ENCODE measurements at places on chromosomes 1 and 21.

DNA sequence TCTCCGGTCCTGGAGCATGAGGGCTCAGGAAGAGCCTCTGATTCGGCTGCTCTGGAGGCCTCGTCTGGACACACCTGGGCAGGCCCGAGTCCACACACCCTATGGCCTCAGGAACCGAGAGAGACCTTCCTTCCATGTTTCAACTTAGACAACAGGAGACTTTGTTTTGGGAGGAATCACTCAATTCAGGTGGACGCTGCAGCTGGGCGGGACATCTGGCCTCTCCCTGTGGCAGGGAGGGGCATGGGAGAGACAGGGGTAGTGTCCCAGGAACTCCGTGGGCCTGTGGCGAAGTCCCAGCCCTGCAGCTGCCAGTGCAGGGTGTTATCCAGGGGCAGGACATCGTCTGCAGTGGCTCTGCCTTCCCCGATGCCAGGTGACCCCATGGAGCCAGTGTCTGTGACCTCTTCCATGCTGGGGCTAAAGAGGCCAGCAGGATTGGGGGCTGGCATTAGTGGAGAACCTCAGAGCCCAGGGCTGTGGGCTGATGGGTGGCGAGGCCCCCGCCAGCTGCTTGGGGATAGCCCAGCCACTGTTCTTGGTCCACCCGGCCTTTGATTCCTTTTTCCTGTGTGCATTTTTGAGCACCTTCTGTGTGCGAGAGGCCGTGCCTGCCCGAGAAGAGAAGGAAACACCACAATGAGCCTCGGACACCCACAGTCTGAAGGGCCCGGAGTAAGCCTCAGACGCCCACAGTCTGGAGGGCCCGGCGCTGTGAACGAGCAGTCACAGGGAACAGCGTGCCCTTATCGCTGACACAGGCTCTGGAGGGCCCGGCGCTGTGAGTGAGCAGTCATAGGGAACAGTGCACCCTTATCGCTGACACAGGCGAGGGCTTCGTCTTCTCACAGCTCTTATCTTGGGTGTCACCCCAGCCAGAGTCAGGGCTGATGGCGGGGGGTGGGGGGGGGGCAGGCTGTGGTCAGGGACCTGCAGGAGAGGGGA is 6.2 kb downstream of the COL18A1 start:
- DNase-seq, result no peak

DNA sequence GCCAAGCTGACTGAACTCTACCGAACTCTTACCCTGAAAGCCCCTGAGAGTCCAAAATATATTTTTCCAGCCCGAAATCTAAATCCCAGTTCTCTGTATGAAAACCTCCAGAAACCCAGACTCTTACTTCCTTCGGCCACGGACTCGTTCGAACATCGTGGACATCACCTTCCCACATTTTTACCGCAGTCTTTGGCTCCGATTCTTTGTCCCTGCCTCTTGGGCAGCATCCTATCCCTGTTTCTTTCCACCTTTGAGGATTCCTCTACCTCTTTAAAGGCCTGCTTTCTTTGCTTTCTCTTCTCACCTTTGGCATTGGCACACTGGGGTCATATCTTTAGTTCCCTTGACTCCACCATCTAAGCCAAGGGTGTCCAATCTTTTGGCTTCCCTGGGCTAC is 932 bp upstream of the USP24 start:
- DNase-seq, result no peak

DNA sequence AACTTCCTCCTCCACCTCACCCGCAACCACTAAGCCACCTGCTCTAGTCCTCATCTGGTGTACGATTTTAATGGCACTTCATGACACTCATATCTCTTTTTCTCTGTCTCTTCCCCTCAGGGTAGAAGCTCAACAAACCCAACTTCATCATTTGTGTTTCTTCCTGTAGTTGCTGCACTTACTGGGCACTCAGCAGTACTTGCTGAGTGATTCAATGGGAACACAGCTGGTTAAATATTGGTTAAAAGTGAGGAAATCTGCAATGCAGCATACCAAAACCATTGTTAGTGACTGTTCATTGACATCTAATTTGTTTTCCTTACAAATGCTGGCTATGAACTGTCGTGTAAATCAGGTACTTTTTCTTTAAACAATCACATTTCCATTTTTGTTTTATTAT is 541.1 kb upstream of the PRMT6 start:
- DNase-seq, result no peak

- no peak for DNase-seq
These were observed 382.3 kb upstream of the ZRANB2 start for GRCh38 chr1:71463144-71463543.

DNA sequence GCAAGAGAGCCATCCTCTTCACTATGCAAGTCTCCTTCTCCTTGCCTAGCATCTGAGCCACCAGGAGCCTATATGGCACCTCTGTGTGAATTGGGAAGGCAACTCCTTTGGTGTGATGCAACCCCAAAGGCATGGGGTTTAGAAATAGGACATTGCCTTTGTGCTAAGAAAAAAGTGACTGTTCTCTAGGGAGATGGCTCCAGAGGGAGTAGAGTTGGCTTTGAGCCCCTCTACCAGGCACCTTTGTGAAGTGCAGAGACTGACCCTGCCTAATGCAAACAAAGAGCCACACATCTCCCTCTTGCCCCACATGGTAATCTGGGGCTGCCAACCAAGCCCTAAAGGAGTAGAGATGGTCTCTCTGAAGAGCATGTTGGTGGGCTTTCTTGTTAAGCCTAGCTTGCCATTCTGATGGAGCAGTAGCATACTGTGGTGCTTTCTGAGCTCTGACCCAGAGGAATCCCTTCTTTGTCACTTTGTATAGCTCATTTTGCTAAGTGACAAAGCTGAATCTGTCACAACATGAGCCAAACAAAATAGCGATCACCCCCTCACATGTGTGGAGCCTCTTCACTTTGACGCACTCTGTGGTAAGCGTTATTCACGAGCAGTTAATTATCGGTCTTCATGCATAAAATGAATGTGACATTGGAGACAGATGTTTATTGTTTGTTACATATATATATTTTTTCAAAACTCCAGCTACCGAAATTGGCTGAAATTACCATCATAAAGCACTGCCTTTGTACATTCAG is 74.4 kb downstream of the RWDD3 start:
- no peak for DNase-seq

DNA sequence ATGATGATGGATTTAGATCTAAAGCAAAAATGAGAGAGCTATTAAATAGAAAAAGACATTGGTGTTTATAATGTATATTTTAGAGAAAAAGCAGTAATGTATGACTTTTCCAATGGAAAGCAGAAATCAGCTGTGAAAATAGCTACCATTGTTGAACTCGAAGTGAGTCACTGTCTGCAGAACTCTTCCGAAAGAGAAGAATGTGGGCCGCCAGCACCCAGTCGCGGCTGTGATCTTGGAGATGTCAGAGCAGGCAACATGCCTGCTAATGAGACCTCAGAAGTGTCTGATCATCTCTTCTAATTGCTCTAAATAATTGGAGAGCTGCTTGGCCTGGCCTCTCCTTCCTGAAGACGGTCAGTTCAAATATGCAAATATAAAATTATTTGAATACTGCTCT is 333.6 kb upstream of the RUNX1 start:
- no peak for DNase-seq

DNA sequence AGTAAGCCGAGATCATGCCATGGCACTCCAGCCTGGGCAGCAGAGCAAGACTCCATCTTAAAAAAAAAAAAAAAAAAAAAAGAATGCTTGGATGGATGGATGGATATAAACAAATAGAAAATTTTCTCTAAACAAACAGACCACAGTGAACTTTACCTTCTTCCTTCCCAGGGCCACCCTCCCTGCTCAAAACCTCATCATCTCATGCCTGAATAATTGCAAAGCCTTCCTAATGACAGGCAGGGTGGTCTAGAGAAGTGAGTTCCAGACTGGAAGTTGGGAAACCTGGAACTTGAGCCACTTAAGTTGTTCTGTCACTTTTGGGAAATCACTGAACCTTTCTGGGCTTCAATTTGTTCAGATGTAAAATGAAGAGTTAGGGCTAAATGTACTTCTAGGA is 17.6 kb downstream of the ATP2B4 start:
- DNase-seq, result no peak

DNA sequence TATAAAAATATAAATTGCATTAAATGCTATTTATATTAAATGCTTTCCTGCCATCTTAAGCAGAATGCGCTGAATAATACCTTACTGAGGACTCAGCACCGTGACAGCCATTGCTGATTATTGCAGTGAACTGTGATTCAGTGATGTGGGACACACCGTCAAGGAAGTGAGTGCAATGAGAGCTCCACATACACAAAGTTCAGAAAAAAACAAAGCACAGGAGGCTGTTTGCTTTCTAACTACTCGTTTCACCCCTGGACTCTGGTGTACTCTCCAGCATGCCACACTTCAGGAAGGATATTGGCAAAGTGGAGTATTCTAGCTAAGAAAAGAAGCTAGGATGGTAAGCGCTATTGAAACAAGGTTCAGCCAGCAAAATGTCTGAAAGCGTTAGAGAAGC is 57.4 kb upstream of the CXADR start:
- DNase-seq, result no peak

GRCh38 chr1:184826001-184826400 is 71.3 kb upstream of the EDEM3 start:
- DNase-seq, result no peak

GRCh38 chr21:42556476-42556875 is 42.8 kb downstream of the SLC37A1 start:
- DNase-seq, result no peak

- no peak for DNase-seq
These were observed 31.3 kb downstream of the CCN1 start for GRCh38 chr1:85611856-85612255.

- no peak for DNase-seq
These were observed 30.4 kb downstream of the TRIM11 start for GRCh38 chr1:228376262-228376628.

DNA sequence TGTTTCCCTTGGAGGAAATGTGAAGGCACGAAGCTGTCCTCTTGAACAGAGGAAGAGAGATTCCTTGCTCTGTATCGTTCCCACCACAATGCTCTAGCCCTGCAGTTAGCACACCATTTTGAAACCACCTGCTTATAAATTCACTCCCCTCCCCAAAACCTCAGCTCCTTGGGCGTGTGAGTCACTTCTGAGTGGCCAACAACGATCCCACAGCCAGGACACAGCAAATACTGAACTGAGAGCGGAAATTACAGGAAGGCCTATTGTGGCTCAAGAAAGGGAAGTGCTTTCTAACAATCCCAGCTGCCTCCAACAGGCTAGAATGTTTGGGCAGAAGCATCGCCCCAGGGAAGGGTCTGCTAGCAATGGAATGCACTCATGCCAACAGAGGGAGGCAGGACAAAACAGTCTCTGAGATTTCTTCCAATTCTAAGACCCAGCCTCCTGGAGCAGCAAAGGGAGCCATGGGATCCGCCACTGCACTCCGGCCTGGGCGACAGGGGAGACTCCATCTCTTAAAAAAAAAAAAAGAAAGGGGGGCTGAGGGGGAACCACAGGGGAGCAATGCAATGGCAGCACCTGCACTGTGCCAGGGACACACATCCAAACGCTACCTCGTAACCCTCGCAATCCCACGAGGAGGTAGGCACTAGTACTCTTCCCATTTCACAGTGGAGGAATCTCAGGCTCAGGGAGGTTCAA is 1.9 kb downstream of the TMEM53 start:
- DNase-seq, result peak; percentile 19
